ENCODE measurements at places on chromosomes 13 and 19.

GRCh38 chr19:5961969-5962945, 15.7 kb downstream of the RANBP3 start:
- DNase-seq, result no peak

DNA sequence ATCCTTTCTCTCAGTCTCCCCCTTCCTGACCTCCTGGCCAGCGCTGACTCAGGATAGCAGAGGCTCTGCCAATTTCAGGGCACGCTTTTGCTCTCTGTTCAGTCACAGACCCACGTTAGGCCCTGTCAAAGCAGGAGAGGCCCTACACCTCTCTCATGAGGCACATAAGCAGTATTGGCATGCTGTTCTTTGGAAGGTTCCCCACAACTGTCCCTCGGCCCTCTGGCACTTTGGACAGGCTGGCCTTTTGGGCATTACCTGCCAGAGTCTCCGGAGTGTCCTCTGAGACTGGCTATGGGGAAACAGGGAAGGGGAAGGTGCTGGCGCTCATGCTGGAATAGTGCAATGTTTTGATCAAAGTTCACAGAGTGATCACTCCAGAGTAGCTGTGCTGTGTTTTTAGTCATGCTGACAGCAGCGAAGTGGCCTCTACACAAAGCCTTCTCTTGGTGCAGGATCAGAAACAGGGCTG, 23.7 kb upstream of the UBE2L5 start:
- DNase-seq, result no peak

DNA sequence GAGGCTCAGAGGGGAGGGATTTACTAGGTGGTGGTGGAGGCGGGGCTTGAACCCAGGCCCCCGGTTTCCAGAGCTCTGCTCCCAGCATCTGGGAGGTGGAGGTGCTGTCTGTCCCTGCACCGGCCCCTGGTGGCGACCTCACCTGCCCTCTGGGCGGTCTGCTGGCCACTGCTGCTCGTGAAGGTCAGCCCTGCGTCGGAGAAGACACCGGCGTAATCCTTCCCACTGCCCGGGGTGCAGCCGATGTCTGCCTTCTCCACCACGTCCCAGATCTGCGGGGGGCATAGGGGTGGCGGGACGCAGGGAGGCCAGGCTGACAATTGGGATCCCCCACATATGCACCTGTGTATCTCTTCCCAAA, 12.8 kb downstream of the C3 start:
- DNase-seq, result no peak

- DNase-seq, result no peak
These were observed 1.6 kb downstream of the WDR88 start for GRCh38 chr19:33133438-33134031.

Measured in non-pigmented ciliary epithelial cell (primary cell).